ENCODE measurements at places on chromosomes 1 and 21.
A peak's percentile ranks its signal among the peaks of the same experiment; 100 is the strongest.

- DNase-seq = no peak
These were observed 36.3 kb downstream of the EDN2 start for GRCh38 chr1:41447995-41448770.

GRCh38 chr1:65650682-65651081, 142.0 kb upstream of the PDE4B start:
- no peak for DNase-seq

DNA sequence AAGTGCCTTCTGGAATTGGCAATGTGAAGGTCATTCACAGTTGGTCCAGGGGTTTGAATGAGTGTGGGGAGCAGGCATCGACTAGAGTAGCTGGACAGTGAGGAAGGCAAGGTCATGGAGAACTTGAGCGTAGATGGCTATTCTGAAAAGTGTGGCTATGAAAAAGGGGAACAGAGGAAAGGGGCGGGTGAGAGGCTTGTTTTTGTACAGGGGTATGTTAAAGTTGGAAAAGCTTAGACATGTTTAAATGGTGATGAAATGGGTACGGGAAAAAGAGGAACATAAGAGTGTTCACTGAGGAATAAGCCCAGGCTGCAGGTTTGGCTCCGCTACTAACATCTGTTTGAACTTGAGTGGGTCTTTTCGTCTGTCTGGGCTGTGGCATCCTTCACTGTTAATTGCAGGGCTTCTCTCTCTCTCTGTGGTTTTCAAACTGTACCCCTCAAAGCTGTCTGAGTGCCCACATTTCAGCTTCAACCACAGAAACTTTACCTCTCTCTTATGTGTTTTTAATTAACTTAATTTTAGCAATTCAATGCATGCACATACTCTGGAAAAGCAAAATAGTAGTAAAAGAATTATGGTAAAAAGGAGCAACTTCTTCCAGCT, 70.8 kb upstream of the COA6 start:
- DNase-seq = no peak

GRCh38 chr1:201463071-201463552, 5.9 kb downstream of the PHLDA3 start:
- DNase-seq = peak; percentile 54

DNA sequence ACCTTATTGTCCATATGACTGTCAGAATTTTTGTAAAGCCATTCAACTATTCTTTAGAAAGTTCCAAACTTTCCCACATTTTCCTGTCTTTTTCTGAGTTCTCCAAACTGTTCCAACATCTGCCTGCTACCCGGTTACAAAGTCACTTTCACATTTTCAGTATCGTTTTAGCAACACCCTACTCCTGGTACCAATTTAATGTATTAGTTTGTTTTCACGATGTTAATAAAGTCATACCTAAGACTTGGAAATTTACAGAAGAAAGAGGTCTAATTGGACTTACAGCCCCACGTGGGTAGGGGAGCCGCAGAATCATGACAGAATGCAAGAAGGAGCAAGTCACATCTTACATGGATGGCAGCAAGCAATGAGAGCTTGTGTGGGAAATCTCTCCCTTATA, 867.8 kb downstream of the AMY1C start:
- no peak for DNase-seq

DNA sequence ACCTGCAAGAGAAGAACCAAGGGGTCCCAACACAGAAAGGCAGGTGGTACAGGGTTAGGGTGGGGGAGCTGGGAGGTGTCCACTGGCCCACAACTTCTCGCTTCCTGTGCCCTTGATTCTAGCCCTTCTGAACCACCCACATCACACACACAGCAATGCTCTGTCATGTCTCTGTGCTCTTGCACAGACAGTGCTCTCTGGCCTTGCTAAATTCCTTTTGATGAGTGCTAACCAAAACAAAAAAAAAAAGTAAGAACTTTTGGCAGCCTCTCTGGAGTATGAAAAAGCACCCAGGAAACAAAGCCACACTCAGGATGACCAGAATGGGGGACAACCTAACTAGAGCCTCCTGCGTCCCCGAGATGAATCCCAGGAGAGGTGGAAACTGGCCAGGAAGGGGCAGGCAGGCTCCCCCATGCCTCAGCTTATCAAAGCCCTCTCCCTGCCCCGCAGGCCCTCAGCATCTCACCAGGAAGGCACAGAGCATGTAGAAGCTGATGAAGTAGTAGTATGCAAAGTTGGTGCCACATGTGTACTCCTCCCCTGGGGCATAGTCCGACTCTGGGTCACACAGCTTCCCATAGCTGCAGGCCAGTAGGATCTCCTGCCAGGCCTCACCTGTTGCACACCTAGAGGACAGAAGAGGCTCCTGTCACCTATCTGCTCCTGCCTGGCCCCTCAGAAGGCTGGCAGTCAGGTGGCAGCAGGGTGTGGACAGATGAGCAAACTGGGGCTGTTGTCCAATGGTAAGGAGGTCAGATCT, 27.2 kb upstream of the KIF21B start:
- DNase-seq = no peak

- no peak for DNase-seq
These were observed 111.2 kb upstream of the CTTNBP2NL start for GRCh38 chr1:112284796-112285195.

GRCh38 chr1:65804584-65804983, 11.9 kb downstream of the PDE4B start:
- DNase-seq = no peak

DNA sequence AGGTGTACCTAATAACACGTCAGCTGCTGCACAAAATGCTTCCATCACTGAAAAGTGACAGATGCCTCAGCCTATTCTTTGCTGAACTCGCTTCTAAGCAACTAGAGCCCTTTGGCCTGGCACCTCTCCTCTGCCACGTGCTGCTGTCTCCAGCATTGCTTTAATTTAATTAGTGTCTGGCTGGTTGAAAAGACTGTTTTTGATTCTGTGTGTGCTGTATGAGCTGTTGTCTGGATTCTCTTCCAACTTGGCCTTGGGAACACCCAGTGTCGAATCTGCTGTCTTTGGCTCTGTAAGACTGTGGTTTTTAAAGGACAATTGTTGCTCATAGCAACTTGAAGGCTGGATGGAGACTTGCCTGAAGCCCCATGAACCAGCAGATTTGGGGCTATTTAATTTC, 109.5 kb downstream of the PSMG1 start:
- DNase-seq = no peak

DNA sequence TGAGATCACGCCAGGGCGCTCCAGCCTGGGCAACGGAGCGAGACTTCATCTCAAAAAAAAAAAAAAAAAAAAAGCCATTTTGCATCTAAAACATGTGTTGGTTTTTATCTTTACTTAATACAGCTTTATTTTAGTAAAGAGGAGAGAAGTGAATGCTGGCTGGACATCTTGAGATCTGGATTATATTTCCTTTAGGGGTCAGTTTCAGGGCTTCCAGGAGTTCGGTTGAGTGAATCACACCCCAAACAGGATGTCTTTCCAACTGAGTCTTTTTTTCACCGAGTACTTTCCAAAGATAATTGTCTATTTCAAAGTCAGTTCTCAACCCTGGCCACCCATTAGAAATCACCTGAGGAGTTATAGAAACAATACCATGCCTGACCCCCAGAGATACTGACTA, 16.6 kb upstream of the IPP start:
- DNase-seq = no peak

DNA sequence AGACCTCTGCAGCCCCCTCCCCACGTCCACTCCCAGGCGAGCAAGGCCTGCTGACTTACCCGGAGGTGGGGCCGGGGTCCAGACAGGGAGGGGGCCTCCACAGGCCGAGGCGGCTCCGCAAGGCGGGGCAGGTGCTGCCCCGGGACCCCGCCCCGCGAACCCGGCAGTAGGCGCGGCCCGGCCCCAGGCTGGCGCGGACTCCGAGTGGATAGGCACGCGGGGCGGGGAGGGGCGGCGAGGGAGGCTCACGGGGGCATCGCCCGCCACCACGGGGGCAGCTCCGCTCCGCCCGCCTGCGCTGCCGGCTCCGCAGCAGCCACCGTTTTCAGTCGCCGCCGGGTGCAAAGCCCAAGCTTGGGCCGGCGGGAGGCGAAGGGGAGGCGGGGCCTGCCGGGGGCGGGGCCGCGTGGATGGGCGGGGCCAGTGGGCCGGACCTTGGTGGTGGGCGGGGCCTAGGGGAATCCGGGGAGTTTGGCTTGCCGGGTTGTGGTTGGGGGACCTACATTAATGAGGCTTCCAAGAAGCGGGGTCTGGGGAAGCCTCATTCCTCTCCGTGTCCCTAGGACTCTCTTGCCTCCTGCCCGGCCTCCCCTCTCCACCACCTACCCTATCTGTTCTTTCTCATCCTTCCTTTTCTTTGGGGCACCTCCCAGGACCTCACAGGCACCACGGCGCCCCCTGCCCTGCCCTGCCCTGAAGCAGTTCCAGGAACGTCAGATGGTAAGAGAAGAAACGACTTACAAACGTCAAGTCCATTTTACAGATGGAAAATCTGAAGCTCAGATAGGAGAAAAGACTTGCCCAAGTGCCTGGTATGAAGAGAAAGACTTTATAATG, at the start of gene RIMS3:
Gene RIMS3 (minus strand): TSS at position 348 of the 837 bp plus-strand sequence. CDS start 23,757 bp downstream, outside the sequence.
- peak; percentile 81 for DNase-seq

DNA sequence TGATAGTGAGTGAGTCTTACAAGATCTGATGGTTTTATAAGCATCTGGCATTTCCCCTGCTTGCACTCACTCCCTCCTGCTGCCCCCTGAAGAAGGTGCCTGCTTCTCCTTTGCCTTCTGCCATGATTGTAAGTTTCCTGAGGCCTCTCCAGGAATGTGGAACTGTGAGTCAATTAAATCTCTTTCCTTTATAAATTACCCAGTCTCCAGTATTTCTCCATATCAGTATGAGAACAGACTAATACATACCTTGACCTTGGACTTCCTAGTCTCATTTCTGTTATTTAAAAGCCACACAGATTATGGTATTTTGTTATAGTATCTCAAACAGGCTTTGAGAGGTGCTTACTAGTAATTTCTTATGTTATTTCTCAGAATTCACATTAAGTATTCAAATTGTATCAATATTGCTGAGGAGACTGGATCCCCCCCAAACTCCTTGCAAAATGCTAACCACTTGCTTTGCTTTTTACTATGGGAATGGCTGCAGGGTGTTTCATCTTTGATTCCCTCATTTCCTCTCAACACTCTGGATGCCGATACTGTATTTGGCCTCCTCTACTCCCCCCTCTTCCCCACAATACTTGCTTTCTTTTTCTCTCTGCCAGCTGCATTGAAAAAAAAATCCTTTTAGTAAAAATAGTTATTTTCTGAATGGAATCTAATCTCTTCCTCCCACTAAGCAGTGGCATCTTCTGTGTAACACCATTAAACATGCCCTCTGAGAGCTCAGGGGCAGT, 96.9 kb upstream of the WLS start:
- DNase-seq = no peak

GRCh38 chr1:154371436-154371835, 33.7 kb upstream of the IL6R start:
- DNase-seq = no peak

DNA sequence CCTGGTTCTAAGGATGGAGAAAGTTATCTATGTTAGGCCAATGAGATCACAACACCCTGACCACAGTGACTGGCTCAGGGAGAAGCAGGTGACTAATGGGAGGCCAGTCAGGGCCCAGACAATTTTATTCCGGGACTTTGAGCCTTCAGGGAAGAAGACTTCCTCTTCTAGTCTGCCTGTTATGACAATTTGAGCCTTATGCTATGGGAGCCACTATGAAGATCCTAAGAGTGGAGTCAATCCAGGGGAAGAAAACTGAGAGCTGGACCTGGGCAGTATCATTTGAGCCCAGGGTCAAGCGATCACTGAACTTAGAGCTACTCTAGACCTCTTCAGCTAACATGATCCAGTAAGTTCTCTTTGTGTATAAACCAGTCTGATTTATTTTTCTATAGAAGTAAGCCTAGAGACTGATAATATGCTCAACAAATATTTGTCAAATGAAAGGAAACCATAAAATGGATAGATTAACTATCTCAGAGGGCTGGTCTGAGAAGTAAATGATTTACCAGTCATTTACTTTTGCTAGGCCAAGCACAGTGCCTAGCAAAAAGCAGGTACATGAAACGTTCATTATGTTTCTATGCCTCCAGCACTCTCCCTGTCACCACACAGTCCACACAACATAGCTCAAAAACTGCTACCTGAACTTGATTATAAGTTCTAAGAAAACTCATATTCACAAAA, 4.2 kb upstream of the C1orf141 start:
- no peak for DNase-seq

GRCh38 chr1:1116701-1117468, 996 bp upstream of the C1orf159 start:
- peak; percentile 50 for DNase-seq

DNA sequence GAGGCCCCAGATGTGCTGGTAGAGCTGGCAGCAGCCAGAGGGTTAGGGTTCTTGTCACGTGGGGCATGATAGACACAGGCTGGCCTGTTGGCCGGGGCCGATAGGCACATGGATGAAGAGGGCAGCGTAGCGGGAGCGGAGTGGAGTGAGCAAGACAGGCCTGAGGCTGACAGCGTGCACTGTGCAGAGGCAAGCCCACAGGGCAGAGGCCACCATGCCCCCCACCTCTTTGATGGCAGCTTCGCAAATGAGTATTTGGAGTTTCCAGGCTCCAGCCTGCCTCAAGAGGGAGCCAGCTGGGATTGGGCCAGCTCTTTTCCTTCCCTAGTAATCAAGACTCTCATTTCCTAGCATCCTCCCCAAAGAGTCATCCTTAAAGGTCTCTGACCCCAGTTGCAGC, 43.5 kb downstream of the TMCC2 start:
- DNase-seq = no peak

DNA sequence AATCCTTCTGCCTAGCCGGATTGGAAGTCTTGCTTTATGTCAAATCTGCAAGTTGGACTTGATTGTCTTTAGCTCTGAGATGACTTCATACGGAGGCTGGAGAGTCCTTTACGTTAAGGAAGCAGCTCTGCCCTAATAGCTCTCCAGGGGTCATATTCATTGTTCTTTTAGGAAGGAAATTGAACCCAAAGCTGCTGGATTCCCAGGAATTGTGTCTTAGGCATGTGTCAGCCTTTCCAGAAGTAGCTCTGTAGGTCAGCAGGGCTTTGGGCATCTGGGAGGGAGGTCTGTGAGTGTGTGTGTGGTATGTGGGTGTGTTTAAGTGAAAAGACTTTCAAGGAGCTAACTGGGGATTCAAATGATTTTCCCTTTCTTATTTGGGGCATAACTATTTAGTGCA, 82.4 kb downstream of the ABCA4 start:
- DNase-seq = no peak
